Karpas-422 (cell line): ENCODE measurements at places on chromosomes 6 and 20. TPM values are rescaled to one million over a fixed set of nuclear protein-coding genes. Genes with fewer than 3 reads are reported as not detected.

GRCh38 chr6:129713806-129714333 is 3.9 kb upstream of the ARHGAP18 start:
- no peaks in the 10 kb centered on the region for H3K27me3 ChIP-seq
- DNase-seq = no peak
- H3K36me3 ChIP-seq = no peaks in the 10 kb centered on the region
- H3K4me1 ChIP-seq = peaks cover 20% of the 10 kb centered on the region

DNA sequence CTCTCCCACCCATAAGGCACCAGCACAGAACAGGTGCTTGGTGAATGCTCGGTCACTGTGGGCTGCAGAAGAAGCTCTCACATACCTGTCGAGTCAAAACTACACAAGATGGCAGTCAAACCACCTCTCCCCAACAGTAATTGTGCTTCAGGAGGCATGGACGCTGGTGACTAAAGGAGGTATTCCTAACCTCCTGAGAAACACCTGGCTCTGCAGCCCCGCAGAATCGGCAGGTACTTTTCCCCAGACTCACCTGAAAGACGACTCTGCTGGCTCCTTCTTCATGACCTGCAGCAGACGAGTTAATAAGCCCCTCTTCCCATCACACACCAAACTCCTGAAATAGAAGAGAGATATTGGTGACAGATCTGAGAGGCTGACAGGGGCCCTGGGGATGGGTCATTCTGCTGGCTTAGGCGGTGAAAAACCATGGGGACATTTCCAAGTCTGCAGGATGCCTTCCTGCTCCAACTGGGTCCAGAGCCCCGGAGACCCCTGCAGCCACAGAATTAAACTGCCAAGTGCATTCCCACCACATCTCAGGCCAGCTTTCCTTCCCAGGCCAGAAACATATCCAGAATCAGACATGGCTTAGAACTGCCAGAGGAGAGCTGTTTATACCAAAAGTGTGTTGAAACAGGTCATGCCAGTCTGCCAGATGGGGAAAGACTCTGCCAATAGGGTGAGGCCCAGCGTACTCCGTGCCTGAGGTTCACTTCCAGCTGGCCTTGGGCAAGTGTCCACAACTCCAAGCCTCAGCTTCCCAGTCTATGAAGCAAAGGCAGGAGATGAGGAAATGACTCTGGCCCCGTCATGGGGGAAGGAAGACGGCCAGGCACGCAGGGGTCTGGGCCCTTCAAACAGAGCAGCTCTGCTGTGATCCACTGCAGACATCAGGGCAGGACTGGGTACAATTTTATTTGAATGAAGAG is 53.0 kb downstream of the MYH7B start:
- H3K36me3 ChIP-seq = peaks cover 4% of the 10 kb centered on the region; the same call in 1 of the 2 replicates
- no peak for DNase-seq
- H3K4me3 ChIP-seq = no peak overlapping the region
- no peaks in the 10 kb centered on the region for H3K27me3 ChIP-seq
- peaks cover 3% of the 10 kb centered on the region for H3K4me1 ChIP-seq

The ISM1 gene
- not detected in 2 replicates for total RNA-seq

The OPRL1 gene
- total RNA-seq = 34.0 and 60.6 TPM in 2 replicates

DNA sequence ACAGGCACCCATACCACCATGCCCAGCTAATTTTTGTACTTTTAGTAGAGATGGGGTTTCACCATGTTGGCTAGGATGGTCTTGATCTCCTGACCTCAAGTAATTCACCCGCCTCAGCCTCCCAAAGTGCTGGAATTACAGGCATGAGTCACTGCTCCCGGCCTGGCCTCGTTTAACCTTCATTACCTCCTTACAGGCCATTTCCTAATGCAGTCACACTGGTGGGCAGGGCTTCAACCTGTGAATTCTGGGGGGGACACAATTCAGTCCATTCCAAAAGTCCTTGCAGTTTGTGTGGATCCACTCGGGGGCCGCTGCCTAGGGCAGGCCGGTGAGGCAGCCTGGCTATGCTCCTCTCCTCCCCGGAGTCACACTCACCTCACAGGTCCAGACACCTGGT is 112.4 kb upstream of the SNX9 start:
- DNase-seq = no peak
- H3K27ac ChIP-seq = no peak overlapping the region
- no peaks in the 10 kb centered on the region for H3K4me1 ChIP-seq
- no peaks in the 10 kb centered on the region for H3K27me3 ChIP-seq

GRCh38 chr6:159097256-159097655 is 52.5 kb upstream of the TAGAP start:
- H3K36me3 ChIP-seq = no peaks in the 10 kb centered on the region
- no peak for DNase-seq
